Activated CD8-positive, alpha-beta T cell treated with anti-CD3 and anti-CD28 coated beads for 36 hours (primary cell): ENCODE measurements at places on chromosomes 4 and X. TPM values are rescaled to one million over a fixed set of nuclear protein-coding genes. Genes with fewer than 3 reads are reported as not detected.
A peak's percentile ranks its signal among the peaks of the same experiment; 100 is the strongest.

GRCh38 chr4:108483079-108483478 lies 137.3 kb upstream of the RPL34 start:
- H3K4me1 ChIP-seq = peaks cover 35% of the 10 kb centered on the region
- no peaks in the 10 kb centered on the region for H3K36me3 ChIP-seq
- no peaks in the 10 kb centered on the region for H3K27me3 ChIP-seq
- DNase-seq = peak; percentile 70

DNA sequence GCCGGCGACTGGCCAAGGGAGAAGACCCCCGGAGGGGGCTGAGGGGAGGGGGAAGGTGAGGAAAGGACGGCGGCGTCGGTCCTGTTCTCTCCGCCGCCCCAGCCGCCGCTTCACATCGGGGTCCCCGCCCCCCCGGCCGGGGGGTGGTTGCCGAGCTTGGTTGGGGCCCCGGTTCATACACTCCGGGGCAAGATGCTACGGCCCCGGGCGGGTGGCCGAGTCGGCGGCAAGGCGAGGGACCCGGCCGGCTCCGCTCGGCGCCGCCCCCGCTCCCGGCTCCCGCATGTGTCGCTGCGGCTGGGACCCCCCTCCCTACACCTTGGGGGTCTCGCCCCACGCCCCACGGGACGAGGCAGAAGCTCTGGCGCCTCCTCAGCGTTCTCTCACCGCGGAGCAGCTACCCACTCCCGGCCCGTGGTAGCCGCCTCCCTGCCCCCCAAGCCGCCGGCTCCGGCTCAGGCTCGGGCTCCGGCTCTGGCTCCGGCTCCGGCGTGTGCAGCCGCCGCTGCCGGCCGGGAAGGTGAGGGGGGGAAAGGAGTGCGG lies 461 bp downstream of the FBXW7 start:
- no peaks in the 10 kb centered on the region for H3K27me3 ChIP-seq
- H3K27ac ChIP-seq = peak overlapping the region; percentile 99

DNA sequence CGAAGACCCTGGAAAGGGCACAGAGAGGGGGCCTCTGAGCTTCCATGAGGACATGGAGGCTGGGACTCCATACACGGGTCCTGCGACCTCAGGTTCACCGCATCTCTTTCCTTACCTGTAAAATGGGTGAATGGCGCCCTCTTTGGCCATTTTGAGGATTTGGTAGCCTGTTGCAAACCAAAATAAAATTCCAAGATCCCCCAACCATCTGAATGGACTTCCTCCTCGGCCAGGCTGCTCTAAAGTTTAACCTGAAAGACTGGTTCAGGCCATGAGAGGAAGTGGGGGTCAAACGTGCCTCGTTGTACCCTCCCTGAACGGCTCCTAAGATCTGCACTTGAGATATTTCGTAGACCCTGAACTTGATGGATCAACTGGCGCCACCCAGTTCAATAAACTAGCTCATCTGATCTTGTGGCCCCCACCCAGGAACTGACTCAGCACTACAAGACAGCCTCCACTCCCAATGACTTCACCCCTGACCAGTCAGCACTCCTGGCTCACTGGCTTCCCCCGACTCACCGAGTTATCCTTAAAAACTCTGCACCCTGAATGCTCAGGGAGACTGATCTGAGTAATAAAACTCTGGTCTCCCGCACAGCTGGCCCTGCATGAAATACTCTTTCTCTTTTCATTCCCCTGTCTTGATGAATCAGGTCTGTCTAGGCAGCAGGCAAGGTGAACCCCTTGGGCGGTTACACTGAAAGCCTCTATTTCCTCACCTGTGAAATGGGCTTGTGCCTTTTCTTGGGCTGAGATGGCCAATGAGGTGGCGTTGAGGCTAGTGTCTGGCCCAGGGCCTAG lies 32.9 kb upstream of the GPR78 start:
- no peaks in the 10 kb centered on the region for H3K4me1 ChIP-seq
- no peak overlapping the region for H3K4me3 ChIP-seq
- DNase-seq = peak; percentile 19
- no peak overlapping the region for H3K27ac ChIP-seq

DNA sequence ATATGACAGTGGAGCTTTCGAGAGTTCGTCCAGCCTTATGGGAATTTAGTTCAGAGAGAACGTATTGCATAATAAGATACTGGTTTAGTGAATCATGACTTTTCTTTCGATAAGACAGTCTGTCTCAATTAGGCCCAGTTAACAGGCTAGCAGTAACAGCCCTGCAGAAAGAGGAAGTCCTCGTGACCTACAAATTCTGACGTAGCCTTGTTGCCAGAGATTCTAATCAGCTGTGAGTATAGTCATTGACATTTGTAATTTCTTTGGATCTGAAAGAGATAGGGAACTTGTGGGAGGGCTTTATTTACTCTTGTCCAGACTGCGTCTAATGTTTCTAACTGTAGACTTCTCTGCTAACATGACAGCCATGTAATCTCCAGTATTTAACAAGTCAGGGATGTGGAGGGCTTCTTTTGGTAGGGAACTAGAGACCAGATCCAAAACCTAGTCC lies 15.8 kb downstream of the ART3 start:
- H3K4me1 ChIP-seq = peaks cover 3% of the 10 kb centered on the region
- no peak for DNase-seq
- H3K4me3 ChIP-seq = no peak overlapping the region
- peaks cover 2% of the 10 kb centered on the region for H3K27me3 ChIP-seq
- H3K36me3 ChIP-seq = no peaks in the 10 kb centered on the region

SHROOM3 gene
- total RNA-seq = not detected

DNA sequence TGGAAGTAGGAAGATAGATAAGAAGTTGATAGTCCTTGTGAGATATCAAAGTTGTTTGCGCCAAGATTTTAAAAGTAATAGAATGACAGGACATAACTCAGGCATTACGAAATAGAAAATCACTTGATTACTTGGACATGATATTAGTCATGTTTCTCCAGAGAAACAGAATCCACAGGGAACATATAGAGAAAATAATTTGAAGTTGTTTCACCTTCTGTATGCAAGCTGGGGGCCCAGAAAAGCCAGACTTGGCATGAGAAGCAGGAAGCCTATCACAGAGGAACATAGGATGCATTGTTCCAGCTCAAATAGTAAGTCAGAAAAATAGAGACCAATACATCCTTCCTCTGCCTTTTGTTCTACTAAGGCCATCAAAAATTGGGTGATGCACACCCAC lies 715.9 kb downstream of the TECRL start:
- no peak for DNase-seq
- no peak overlapping the region for H3K4me3 ChIP-seq
- no peaks in the 10 kb centered on the region for H3K36me3 ChIP-seq
- H3K4me1 ChIP-seq = no peaks in the 10 kb centered on the region
- H3K27me3 ChIP-seq = no peaks in the 10 kb centered on the region

DNA sequence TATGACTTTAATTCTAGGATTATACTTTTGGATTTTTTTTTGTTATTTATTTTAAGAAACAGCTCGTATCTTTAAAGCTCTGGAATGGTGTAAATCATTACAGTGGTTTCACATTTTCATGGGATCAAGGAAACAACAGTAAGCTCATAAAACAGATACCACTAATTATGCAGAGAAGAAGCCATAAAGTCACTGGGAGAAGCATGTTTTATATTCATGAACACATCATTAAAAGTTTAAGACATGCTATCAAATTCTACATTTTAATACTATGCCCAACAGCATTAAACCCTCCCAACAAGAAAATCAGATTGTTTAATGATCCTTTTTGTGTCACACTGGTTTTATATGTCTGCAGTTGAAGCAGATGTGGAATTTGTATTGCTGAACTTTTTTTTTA lies 149.9 kb downstream of the FBXO8 start:
- peaks cover 6% of the 10 kb centered on the region for H3K27me3 ChIP-seq
- H3K4me1 ChIP-seq = no peaks in the 10 kb centered on the region
- no peak for DNase-seq
- H3K36me3 ChIP-seq = no peaks in the 10 kb centered on the region
- no peak overlapping the region for H3K27ac ChIP-seq

GRCh38 chr4:148618856-148619255 lies 176.6 kb upstream of the NR3C2 start:
- no peaks in the 10 kb centered on the region for H3K36me3 ChIP-seq
- no peaks in the 10 kb centered on the region for H3K4me1 ChIP-seq
- no peak for DNase-seq
- H3K27me3 ChIP-seq = no peaks in the 10 kb centered on the region
- H3K27ac ChIP-seq = no peak overlapping the region

- no peak overlapping the region for H3K27ac ChIP-seq
- no peaks in the 10 kb centered on the region for H3K36me3 ChIP-seq
- no peaks in the 10 kb centered on the region for H3K27me3 ChIP-seq
- DNase-seq = no peak
These were observed 327.9 kb upstream of the VCX start for GRCh38 chrX:7514871-7515599.

DNA sequence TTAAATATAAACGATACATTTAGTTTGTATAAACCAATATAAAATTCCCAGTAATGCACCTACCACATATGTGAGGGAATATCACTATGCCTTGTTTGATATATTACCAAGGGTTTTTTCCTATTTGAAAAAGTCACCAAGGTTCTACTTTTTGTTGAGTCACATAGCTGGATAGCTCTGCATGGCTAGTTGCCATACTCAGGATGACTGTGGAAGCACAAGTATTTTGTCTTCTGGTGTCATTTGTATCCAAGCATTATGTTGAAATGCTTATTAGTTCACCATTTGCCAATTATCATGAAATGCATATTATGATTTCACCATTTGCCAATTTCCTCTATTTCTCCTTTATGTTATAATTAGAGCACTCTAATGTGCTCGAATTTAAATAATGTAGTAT lies 162.7 kb upstream of the TTC29 start:
- H3K4me3 ChIP-seq = no peak overlapping the region
- no peaks in the 10 kb centered on the region for H3K36me3 ChIP-seq
- H3K4me1 ChIP-seq = no peaks in the 10 kb centered on the region
- no peak overlapping the region for H3K27ac ChIP-seq
- no peaks in the 10 kb centered on the region for H3K27me3 ChIP-seq

LRRC66 gene
- 0.09 TPM for total RNA-seq

DNA sequence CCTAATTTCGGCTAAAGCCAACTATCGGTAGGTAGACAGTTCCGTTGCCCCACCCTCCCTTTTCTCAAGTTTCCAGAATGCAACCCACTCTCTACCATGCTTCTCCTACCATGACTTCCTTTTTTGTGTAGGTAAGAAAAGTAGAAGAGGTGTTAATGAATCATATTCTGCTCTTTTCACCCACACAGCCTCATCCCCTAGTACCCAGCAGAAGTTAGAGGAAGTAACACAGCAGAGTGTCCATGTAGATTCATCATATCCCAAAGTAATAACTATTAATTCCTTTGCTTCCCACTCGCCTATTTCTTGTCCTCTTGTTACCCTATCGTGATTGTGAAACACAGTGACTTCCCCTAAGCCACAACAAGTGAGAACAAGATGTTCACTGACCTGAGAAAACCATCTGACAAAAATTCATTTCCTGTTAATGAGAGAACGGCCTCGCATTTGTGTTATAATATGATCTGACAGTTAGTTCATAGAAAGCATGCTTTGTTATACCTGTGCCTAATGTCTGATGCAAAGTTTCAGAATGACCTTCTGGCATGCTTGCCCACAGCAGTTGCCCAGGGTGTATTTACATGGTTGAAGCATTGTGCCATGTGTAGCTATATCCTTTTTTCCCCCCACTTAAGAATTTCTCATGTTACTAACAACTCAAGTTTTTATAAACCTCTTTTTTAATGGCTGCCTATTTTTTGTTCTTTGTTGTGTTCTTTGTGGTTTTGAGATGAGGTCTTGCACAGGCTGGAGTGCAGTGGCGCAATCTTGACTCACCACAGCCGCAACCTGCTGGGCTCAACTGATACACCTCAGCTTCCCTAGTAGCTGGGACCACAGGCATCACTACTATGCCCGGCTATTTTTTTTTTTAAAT lies 185.6 kb downstream of the RAP1GDS1 start:
- H3K4me3 ChIP-seq = peak overlapping the region; percentile 58
- DNase-seq = peak; percentile 85
- peaks cover 35% of the 10 kb centered on the region for H3K4me1 ChIP-seq
- peak overlapping the region; percentile 96 for H3K27ac ChIP-seq
- H3K27me3 ChIP-seq = no peaks in the 10 kb centered on the region

NAP1L2 gene
- total RNA-seq = 1.0 TPM

MAGIX gene
- 0.54 TPM for total RNA-seq

DNA sequence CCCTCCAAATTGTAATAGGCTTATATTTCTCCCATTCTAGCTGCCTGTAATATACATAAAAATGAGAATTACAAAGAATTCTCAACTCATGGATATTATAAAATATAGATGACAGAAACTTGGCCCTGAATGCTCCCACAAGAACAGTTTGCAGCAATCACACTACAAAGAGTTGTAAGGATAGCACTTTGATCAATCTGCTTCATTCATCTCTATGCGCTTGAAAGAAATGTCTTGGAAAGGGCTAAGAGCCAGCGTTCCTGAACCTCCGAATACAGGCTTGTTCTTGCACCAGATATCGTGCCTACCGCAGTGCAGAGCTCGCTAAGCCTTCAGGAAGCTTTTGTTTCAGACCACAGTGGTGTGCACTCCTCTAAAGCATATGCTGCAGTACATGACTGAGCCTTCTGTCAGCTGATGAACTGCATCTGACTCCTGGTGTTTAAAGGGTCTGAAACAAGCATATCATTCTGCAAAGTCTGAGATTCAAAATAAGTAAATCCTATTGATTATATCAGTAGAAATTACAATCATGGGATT lies 417.6 kb upstream of the ZFP42 start:
- H3K27ac ChIP-seq = no peak overlapping the region
- H3K27me3 ChIP-seq = no peaks in the 10 kb centered on the region
- H3K4me3 ChIP-seq = no peak overlapping the region
- no peaks in the 10 kb centered on the region for H3K4me1 ChIP-seq

- no peak overlapping the region for H3K27ac ChIP-seq
- no peaks in the 10 kb centered on the region for H3K27me3 ChIP-seq
- DNase-seq = no peak
- no peaks in the 10 kb centered on the region for H3K36me3 ChIP-seq
- no peaks in the 10 kb centered on the region for H3K4me1 ChIP-seq
- H3K4me3 ChIP-seq = no peak overlapping the region
These were observed 2344.1 kb downstream of the PCDH7 start for GRCh38 chr4:33064238-33064637.

- no peak overlapping the region for H3K27ac ChIP-seq
- no peaks in the 10 kb centered on the region for H3K27me3 ChIP-seq
- H3K4me3 ChIP-seq = no peak overlapping the region
- H3K4me1 ChIP-seq = no peaks in the 10 kb centered on the region
- DNase-seq = no peak
These were observed 252.3 kb downstream of the PDHA2 start for GRCh38 chr4:96092151-96092705.

PSAPL1 gene
- total RNA-seq = not detected

DNA sequence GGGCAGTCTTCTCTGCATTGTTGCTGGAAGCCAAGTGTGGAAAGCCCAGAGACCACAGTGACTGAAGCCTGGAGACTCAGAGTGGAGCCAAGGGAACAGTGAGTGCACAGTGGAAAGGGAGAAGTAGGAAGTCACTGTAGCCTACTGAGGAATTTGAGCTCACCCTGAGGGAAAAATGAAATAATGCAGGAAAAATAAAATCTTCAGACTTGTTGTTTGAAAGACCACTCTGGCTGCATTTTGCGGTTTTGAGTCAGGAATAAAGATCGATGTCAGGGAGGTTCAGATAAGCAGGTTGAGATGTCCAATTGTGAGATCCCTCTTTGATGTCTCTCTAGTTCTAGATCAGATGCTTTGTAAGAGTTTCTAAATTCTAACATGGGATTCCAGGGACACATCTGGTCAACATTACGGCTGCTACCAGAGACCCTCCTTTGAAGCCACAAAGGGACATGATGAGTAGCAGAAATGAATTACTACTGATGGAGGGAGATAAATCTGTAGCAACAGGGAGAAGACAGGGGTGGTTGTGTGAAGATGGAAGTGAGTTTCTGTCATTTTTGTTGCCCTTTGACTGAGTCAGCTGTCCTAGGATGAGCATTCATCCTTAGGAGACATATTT lies 8.4 kb downstream of the ADH4 start:
- H3K27me3 ChIP-seq = peaks cover 3% of the 10 kb centered on the region
- H3K4me3 ChIP-seq = no peak overlapping the region
- no peak for DNase-seq
- H3K27ac ChIP-seq = no peak overlapping the region
- no peaks in the 10 kb centered on the region for H3K36me3 ChIP-seq

HOPX gene
- total RNA-seq = 58.7 TPM
